ENCODE measurements at places on chromosomes 4 and X.

DNA sequence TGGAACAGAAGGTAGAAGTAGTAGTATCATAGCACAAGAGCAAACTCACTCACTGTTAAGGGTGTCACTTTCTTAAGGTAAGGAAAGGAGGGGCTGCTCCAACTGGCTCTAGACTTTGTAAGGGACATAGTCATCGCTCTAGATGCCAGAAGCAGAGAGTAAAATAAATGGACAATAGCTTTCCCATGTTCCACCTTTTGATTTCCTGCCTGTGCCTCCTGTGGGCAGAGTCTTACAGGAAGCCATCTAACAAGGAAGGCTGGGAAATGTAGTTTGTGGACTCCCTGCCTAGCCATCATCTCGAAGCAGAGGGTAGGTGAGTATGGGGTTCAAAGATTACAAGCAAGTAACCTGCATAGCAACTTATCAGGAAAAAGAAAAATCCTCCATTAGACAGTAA, 1.7 kb upstream of the METTL14 start:
- peak; percentile 21 for DNase-seq

DNA sequence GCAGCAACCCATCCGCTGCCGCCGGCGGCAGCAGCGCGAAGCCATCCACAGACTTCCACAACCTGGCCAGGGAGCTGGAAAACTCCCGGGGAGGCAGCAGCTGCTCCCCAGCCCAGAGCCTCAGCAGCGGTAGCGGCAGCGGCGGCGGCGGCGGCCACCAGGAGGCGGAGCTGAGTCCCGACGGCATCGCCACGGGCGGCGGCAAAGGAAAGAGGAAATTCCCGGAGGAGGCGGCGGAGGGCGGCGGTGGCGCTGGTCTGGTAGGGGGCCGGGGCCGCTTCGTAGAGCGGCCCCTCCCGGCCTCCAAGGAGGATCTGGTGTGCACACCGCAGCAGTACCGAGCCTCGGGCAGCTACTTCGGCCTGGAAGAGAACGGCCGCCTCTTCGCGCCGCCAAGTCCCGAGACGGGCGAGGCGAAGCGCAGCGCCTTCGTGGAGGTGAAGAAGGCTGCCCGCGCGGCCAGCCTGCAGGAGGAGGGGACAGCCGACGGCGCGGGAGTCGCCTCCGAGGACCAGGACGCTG, 4.9 kb downstream of the PRDM8 start:
- DNase-seq = peak; percentile 70

DNA sequence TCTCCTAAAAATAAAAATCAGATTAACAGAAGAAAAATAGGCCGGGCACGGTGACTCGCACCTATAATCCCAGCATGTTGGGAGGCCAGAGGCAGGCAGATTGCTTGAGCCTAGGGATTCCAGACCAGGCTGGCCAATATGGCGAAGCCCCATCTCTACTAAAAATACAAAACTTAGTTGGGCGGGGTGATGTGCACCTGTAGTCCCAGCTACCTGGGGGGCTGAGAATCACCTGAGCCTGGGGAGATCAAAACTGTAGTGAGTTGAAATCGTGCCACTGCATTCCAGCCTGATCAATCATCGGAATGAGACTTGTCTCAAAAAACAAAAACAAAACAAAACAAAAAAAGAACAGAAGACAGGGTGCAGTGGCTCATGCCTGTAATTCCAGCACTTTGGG, 32.8 kb upstream of the NOCT start:
- no peak for DNase-seq

DNA sequence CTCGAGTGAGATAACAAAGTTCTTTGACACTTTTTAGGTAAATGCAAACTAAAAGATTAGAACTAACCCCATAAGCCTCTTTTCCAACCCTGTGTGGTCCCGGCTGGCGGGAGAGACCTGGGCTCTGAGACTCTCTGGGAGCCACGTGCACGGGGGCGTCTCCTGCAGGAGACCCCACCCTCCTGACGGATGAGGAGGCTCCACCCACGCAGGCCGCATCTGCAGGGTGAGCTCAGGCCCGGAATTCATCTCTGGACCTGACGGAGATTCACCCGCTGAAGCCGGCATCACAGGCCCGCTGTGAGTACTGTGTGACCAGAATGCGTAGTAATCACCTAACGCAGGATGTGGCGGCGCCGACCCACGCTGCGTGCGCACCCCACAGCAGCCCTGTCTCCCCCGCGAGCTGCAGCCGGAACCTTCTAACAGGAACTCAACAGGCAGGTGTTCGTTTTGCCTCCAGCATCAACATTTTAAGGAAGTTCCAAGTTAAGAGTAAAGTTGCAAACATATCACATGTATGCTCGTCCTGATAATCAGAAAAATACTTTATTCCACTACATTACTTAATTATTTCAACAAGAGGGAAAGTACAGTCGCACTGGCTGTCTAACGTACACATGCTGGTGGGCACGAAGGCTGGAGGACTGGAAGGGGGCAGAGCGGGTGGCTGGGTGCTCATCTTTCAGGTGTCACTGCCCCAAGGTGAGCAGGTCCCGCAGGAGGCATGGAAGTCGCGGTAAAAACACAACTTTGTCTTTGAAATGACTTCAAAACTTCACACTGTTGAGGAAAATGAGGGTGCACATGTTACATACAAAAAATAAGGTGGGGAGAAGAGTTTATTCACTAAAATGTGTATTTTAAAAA, 44.5 kb downstream of the FGFRL1 start:
- peak; percentile 57 for DNase-seq

GRCh38 chrX:9542761-9543111, 77.9 kb downstream of the TBL1X start:
- DNase-seq = no peak

- DNase-seq = no peak
Measured at GRCh38 chr4:136823020-136823419, 709.3 kb downstream of the PCDH18 start.

GRCh38 chr4:146577111-146577510, 55.4 kb upstream of the SLC10A7 start:
- peak; percentile 11 for DNase-seq
